Stimulated activated CD8-positive, alpha-beta memory T cell treated with anti-CD3 and anti-CD28 coated beads, Interleukin-2, amount 100 ng/mL, for 1 hour (primary cell): ENCODE measurements at places on chromosomes 6 and 20.

GRCh38 chr6:108744244-108744972 lies 103.8 kb upstream of the ARMC2 start:
- DNase-seq, result no peak

GRCh38 chr6:99711302-99711701 lies 104.7 kb downstream of the PRDM13 start:
- no peak for DNase-seq

GRCh38 chr20:11895861-11896387 lies 21.8 kb upstream of the BTBD3 start:
- no peak for DNase-seq

DNA sequence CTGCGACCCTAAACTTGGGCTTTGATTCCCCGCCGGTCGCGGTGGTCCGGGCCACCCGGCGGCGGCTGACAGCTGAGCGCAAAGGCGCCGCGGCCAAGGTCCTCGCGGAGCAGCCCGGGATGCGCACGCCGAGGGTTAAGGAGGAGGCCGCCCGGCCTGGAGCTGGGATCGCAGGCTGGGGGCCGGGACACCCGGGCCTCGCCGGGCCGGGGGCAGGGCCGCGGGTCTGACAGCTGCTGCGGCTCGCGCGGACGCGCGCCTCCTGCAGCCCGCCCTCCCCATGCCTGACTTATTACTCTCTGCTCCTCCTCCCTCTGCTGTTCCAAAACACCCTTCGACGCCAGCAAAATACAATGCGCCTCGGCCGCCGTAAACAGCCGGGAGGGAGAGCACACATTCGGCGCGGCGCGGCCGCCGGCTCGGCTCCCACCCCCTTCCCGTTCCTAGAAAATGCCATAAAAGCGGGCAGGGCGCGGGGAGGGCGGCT lies 746 bp downstream of the BACH2 start:
- peak; percentile 56 for DNase-seq

GRCh38 chr6:45419571-45420082 lies 41.9 kb upstream of the SUPT3H start:
- no peak for DNase-seq

DNA sequence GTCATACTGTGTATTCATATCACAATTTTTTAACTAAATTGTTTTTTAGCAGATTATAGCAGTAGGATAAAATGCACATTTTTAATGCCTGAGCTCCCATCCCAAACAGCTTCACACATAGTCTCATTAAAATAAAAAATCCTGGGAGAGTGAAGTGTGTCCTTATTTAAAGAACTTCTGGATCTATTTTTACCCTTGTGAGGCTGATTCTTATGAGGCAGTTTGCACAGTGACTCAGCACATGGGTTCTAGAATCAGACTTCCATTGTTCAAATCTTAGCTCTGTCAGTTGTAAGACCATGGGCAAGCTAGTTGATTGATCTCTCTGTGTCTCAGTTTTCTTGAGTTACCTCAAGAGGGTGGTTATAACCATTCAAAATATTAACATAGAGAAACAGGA lies 72.3 kb downstream of the MACROD2 start:
- no peak for DNase-seq

- DNase-seq, result no peak
Observed at GRCh38 chr20:46131396-46131795, 13.3 kb downstream of the CD40 start.

DNA sequence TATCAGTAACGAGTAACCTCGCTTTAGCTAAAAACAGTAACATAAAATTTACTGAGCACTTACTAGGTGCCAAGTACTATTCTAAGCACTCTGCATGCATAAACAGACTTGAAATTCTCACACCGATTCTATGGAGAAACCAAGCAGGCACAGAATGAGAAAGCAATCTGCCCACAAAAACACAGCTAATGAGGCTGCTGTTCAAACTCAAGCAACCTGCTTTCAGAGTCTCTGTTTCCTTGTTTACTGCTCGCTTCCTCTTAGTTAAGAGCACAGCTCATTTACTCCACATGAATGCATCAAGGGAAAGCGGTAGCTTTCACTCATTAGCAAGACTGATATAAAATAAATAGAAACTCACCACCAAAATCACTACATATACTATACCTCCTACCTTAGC lies 37.4 kb downstream of the PRKN start:
- no peak for DNase-seq

GRCh38 chr6:4829089-4829488 lies 52.9 kb downstream of the CDYL start:
- DNase-seq, result no peak

DNA sequence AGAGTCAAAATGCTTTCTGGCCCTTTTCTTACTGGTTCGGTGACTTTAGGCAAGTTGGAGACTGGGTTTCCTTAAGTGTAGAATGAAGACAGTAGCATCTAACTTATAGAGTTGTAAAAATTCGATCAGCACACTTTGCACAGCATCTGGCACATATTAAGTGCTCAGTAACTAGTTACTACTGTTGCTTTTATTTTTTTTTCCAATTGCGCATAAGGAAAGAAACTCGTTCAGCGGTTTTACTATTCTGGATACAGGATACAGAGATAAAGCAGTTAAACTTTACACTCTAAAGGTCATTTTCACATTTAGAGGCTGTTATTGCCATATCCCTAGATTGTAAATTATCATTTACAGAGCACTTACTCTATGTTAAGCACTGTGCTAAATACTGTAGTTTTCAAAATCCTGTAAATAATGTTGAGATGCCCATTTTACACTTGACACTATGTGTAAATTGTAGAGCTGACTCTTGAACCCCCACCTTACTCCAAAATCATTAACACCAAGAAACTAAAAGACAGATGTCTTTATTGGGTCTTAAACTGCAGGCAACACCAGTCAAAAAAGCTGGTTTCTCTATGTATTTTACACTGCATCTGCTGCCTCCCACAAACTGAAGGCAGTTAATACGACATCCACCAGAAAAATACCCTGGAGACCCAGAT lies 886 bp downstream of the ROMO1 start:
- no peak for DNase-seq

DNA sequence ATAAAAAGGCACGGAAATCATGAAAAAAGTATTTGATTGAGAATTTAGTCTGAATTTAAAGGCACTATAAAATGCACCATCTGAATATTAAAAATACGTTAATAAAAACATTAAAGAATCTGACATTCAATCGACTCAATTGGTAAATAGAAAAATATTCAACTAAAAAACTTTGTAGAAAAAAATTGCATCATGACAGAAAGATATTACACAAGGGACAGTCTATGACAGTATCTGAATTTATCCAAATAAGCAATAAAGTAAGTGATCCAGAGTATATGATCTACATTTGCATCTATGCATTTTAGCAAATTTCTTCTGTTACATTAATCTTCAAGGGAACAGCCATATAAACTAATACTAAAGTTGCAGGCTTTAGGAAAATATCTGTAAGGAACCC lies 9.4 kb downstream of the FRK start:
- no peak for DNase-seq

- peak; percentile 35 for DNase-seq
Observed at GRCh38 chr6:30463651-30464618, 25.4 kb upstream of the HLA-E start.

DNA sequence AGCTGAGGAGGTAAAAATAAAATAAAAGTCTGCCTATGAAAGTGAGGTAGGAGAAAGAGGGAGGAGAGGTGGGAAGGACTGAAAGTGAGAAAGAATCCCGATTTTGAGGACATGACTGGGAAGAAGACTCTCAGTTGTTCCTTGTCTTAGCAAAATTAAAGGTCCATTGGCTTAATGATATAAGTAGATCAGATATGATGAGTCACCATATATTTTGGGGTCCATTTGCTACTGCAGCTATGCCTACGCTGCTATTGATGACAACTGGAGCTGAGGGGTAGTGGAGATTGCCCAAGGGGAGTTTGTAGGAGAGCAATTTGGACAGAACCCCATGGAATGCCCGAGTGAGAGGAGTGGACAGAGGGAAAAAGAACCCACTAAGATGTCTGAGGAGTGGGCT lies 15.1 kb upstream of the SLC22A3 start:
- DNase-seq, result no peak

DNA sequence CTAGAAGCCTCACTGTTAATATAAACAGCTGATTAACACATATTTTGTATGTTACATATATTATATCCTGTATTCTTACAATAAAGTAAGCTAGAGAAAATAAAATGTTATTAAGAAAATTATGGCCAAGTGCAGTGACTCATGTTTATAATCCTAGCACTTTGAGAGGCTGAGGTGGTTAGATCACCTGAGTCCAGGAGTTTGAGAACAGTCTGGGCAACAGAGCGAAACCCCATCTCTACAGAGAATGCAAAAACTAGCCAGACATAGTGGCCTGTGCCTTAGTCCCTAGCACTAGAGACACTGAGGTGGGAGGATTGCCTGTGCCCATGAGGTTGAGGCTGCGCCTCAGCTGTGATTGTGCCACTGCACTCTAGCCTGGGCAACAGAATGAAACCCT lies 81.9 kb downstream of the NCOA3 start:
- DNase-seq, result no peak

GRCh38 chr6:131182991-131183425 lies 47.7 kb downstream of the AKAP7 start:
- DNase-seq, result no peak

GRCh38 chr6:16929809-16930208 lies 168.5 kb upstream of the ATXN1 start:
- DNase-seq, result no peak

DNA sequence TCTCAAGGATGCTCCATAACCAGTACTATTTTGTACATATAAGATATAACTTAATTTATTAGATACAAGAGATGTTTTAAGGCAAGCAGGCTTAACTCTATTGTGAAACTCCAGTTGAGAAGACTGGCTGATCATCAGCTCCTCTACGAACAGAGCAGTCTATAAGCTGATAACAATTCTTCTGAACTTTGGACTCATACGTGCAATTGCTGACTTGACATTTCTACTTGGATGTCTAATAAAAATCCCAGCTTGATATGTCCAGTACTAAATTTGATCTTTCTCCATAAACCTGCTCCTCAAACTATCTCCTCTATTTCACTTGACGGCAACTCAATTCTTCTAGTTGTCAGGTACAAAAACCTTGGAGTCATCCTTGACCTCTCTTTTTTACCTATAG lies 141.9 kb downstream of the HS3ST5 start:
- DNase-seq, result no peak

- DNase-seq, result no peak
Observed at GRCh38 chr6:33139596-33140206, 52.6 kb downstream of the COL11A2 start.

DNA sequence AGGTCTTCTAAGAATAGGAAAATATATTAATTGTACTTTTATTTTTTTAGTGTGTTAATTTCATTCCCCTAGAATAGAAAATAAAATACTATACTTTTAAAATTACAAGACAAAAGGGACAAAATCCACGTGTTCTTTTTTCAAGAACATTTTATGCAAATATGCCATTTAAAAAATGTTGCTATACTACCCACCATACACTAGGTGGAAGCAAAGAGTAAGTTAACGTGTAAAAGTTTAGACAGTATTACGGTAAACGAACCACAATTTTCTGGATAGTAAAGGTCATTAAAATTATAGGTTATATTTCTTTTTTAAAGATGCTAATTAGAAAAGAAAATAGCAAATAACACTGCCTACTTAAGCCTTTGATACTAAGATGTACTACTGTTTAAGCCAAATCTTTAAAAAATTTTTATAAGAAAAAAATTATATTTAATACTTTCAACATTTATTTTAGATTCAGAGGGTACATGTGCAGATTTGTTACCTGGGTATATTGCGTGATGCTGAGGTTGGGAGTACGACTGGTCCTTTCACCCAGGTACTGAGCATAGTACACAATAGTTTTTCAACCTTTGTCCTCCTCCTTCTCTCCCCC lies 287.6 kb downstream of the PHF3 start:
- no peak for DNase-seq

GRCh38 chr6:106048336-106048735 lies 37.8 kb upstream of the PRDM1 start:
- no peak for DNase-seq

- DNase-seq, result no peak
Observed at GRCh38 chr6:140319209-140319608, 944.8 kb upstream of the CITED2 start.

- DNase-seq, result no peak
Observed at GRCh38 chr6:107707346-107708275, 116.5 kb downstream of the SCML4 start.

DNA sequence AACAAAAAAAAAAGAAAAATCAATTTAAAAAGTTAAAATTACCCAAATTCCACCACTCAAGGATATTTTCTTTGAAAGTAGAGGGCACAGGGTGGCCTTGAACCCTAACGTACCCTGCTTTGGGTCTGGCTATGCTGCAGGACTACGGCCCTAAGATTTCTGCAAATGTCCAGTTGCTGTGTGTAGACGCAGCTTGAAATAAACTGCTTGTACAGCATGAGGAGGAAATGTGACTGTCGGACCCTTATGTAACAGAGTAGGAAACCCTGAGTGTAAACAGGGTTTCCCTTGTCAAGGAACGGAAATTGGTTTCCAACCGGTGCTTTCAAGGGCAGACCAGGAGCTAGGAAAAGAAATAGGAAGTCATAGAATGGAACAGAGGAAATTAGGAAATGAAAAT lies 60.7 kb upstream of the SHLD1 start:
- no peak for DNase-seq

GRCh38 chr20:24118441-24119175 lies 130.0 kb upstream of the GGTLC1 start:
- DNase-seq, result no peak

GRCh38 chr6:37160922-37161778 lies 8.8 kb upstream of the PIM1 start:
- DNase-seq, result no peak

DNA sequence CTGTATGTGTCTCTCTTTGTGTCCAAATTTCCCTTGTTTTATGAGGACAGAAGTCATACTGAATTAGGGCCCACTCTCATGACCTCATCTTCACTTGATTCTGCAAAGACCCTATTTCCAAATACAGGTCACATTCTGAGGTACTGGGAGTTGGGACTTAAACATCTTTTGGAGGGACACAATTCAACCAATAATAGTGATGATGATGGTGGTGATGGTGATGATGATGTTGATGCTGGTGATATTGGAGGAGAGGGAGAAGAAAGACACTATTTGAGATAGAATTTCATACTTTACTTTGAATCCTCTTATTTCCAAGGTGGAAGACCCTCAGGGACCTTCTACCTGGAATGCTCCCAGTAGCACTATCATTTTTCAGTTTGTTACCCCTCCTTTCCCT lies 21.2 kb upstream of the KCNK5 start:
- DNase-seq, result no peak
